ENCODE measurements at places on chromosomes 2 and 18.

DNA sequence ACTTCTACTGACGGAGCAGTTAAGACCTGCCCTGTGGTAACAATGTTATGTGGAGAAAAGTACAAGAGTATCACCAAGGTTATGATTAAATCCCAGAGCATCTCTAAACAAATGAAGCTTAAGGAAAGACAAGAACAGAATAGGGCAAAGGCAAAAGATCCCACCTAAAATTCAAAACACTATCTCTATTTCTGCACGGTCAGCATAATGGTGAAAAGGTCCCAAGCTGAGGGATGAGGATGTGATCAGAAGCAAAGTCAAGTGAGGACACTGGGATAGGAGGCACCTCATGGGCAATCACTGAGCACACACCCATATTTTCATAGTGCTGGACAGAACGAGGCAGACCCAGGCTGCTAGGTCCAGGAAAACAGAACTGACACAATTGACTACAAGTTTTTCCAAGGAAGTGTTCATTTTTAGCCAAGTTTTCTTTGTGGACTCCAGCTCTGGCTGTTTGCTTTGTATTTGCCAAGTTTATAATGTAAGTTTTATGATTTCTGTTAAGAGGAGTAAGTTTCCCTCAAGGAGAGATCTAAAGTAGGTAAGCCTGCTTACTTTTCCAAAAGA, 77.8 kb downstream of the NCKAP5 start:
- DNase-seq, result no peak

- no peak for DNase-seq
Measured at GRCh38 chr2:164522561-164522981, 98.7 kb downstream of the GRB14 start.

DNA sequence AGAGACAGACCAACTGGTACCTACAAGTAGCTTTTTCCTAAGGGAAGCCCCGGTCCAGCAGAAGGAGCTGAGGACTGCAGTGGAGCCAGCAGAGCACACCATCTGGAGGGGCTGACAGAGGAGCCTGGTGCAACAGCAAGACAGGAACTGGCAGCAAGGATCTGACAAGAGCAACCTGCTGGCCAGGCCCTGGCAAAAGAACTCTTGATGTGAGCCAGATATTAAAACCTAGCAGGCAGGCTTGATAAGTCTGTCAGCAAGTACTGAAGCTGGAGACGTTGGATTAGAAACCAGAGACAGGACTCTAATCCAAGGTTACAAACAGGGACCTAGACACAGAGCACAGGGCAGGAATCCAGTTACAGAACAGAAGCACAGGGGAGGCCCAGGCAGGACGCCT, 260.7 kb upstream of the MGAT5 start:
- DNase-seq, result no peak

DNA sequence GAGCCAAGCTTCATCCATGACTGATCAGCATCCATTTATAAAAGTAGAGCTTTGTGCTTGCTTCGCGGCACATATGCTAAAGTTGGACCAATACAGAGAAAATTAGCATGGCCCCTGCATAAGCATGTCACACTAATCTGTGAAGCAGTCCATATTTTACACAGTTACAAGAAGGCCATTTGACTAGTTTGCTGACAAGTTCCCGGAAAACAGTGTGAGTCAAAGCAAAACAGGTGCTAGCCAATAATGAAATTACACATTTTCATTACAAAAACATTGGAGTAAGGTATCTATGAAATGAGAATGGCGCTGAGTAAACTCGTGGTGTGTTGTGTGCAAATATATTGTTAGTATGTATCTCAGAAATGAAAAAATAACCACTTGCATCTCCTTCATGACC, 4.7 kb downstream of the ANKRD62 start:
- DNase-seq, result no peak

DNA sequence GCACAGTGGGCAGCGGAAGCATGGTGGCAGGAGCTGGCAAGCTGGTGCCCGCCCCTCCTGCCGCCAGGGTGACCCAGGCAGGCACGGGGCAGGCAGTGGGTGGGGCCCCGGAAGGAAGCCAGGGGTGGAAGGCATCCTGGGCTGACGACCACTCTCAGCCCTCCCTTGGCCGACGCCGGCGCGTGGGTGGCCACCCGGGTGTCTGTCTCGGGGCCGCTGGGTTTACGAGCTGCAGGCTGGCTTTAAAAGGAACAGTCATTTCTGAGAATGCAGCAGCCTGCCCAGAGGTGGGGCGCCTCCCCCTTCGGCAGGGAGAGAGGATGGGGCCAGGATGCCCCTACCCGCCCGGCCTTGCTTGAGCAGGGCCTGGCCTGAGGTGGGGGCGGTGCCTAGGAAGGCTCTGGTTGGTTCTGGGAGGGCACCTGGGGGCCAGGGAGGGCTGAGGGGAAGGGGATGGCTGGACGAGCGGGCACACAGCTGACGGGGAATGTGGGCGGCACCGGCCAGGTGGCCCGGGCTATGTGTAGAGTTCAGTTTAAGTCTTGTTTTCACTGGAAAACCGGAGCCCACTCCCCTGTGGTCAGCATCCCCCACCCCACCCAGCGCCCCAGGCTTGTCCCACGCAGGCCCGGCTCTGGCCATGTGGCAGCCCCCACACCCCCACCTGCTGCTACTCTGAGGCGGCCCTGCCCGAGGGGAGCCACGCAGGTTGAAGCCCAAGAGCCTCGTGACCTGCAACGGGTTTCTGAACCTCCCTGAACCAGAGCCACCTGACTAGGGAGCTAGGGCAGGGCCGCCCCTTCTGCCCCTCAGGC, 6.3 kb downstream of the BOK start:
- no peak for DNase-seq

DNA sequence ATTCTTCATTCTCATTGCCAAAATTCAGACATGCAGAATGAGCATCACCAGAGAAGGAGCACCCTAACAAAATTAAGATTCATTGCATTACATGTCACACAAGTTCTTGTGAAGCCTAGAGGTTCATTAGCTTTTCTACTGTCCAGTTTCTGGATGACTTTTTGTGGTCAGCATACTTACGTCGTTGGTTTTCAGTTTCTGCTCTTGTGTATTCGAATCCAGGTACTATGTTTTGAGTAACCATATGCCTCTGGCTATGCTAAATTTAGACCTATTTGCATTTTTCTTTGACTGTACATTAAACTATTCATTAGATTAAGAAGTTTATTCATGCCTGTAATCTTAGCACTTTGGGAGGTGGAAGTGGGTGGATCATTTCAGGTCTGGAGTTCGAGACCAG, 251.3 kb downstream of the PARD3B start:
- DNase-seq, result no peak

DNA sequence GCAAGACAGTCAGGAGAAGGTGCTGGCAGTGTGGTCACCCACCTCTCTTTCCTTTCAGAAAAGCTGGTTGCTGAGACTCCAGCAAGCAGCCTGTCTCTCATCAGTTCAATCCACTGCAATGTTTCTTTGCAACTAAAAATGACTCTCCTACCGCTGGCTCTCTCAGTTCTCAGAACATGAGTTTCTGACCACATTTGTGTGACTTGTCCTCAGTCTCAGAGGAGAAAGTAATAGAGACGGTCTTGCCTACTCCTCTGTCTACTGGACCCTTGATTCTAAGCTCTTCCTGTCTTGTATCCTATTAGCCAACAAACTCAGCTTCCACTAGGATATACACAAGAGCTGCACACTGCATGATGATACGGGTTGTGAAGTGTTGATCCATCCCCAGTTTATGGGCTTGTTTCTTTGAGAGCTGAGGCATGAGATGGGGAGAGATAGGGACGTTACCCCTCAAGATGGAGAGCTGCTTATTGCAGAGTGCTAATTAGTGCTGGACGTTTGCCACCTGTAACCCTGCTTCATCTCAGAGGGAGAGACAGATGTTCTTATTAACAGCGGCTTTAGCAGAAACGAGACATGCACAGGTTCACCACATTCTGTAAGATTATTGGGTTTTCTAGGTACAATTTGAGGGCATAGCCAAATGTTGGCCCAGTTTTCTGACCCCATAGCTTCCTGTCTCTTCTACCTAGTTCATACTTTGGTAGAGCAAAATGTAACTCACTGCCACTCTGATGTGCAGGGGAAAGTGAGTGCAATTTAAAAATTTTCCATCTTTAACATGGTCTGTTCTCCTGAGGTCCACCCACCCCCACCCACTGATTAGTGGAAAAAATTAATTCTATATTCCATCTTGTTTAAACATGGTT, 32.4 kb upstream of the YWHAQ start:
- no peak for DNase-seq

DNA sequence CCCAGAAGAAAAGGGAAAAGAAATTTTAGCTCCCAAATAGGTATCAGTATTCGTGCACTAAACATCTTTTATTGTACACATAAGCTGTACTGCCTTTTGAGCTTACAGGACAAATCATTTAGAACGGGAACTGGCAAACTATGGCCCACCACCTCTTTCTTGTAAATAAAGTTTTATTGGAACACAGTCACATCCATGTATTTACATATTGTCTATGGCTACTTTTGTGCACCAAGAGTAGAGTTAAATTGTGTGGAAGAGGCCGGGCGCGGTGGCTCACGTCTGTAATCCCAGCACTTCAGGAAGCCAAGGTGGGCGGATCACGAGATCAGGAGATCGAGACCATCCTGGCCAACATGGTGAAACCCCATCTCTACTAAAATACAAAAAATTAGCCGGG, 5.7 kb downstream of the TM4SF20 start:
- no peak for DNase-seq

DNA sequence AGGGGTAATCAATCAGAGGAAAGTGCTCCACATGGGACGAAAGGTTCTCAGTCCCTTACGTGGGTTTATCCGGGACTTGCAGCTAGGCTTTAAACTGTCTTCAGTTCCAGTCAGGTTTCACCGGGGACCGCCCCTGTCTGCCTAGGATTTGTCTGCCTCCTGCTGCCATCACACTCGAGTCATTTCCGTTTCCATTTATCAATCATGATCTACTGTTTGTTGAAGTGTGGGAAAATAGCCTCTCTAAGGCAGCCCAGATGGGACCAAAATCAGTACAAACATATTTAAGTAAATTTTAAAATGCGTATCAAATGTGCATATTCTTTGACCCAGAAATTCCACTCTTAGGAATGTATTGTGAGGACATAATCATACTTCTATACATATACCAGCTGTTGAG, 10.5 kb downstream of the TRAPPC12 start:
- DNase-seq, result no peak

DNA sequence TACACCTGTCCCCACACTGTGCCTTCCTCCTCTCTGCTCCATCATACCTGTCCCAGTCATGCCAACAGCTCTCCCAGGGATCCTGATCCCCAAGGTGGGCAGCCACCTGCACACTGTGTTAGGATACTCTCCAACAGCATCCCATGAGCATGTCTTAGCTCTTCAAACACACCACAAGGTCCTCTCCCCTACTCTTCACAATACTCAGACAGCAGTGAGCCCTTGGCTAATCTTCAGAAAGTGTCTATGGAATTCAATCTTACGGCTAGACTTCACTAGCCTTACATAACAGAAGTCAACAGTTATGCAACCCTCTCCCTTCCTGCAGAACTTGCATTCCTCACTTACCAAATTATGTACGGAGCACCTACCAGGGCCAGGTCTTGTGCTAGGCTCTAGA, 79.9 kb downstream of the MYO5B start:
- DNase-seq, result no peak

GRCh38 chr2:234420408-234420807, 76.5 kb downstream of the ARL4C start:
- no peak for DNase-seq

GRCh38 chr2:70123051-70123828, 36.0 kb downstream of the PCBP1 start:
- no peak for DNase-seq

DNA sequence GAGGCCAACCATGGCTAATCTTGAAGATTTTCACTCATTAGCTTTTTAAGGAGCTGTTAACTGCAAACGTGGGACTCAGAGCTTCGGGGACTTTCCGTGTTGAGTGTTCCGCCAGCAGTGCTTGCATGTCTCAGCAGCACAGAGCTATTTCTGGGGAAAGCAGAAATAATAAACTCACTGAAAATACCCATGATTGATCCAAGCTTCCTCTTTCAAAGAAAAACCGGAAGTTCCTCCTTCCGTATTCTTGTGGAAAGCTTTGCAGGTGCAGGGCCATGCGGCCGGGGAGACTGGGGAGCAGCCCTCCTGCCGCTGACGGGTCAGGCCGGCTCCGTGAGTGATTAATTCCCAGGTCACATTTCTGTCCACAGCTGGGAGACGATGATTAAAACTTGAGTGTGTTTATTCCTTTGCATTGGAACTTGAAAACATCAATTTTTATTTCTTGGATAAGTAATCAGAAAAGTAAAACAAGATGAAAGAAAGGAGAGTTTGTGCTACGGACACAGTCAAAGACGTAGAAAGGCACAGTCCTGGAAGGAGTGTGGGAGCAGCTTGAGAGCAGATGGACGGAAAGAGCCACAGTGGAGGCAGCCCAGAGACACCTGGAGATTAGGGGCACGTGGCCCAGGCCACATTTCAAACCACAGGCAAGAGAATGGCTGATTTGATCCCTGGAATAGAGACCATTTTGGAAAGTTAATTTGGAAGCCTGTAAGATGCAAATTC, 54.2 kb upstream of the CTDP1 start:
- DNase-seq, result no peak

DNA sequence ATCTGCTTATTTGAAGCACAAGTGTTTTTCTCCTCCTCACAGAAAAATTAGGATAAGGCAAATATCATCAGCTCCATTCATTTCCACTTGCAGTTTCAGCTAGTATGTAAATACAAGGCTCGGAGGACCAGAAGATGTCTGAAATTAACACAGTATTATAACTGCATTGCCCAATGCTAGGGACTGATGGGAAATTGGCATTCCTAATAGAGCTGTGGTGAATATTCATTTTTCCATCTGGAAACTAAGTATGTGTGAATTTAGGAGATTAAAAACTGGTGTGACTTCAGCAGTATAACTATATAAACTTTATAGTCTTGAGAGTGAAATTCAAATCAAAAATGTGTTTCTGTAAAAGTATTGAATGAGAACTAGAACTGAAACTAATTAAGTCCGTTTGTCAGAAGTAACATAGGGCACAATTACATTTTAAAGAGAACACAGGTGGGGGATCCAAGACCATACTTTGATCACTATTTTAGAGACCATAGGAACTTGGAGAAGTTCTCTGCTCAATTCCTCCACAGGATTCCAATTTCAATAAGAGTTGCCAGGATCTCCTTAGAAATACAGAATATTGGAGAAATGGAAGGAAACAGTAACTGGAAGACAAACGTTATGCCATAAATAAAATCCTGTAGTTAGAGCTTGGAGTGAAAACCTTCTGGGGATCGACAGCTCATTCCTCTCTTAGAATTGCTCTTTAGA, 12.1 kb upstream of the ITGA6 start:
- no peak for DNase-seq

DNA sequence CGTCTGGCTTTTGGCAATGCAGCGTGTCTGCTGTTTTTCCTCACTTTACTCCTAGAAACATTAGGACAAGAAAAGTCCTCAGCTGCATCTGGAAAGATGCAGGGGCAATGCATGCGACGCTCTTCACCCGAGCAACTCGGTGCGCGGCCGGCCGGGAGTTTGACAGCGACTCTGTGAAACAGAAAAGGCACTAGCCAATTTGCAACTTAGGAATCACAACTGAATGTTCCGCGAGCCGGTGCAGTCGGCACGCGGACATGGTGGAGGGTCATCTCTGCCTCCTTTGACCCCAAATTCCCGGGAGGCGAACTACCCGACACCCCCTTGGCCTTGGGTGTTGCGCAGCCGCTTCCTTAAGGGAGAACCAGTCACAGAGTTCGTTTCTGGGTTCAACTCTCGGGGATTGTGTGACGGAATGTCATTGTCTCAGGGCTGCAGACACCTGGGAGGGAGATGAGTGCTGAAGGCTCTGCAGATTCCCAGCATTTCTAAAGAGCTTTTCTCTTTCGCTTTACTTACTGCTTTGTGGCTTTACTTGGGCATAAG, 9.8 kb downstream of the NR4A2 start:
- DNase-seq, result no peak

Data from nucleus accumbens (tissue), 56 donors.